Activated CD8-positive, alpha-beta T cell treated with anti-CD3 and anti-CD28 coated beads for 36 hours (primary cell): ENCODE measurements at places on chromosomes 2 and 18. TPM values are rescaled to one million over a fixed set of nuclear protein-coding genes. Genes with fewer than 3 reads are reported as not detected.

GRCh38 chr18:26210147-26210546 lies 16.1 kb upstream of the TAF4B start:
- DNase-seq = no peak

GRCh38 chr2:119525614-119526013 lies 1.3 kb upstream of the SCTR start:
- no peak for DNase-seq

- DNase-seq = no peak
Observed at GRCh38 chr18:22489704-22490103, 72.0 kb upstream of the CTAGE1 start.

The C18orf54 gene
- total RNA-seq = 7.3 TPM

DNA sequence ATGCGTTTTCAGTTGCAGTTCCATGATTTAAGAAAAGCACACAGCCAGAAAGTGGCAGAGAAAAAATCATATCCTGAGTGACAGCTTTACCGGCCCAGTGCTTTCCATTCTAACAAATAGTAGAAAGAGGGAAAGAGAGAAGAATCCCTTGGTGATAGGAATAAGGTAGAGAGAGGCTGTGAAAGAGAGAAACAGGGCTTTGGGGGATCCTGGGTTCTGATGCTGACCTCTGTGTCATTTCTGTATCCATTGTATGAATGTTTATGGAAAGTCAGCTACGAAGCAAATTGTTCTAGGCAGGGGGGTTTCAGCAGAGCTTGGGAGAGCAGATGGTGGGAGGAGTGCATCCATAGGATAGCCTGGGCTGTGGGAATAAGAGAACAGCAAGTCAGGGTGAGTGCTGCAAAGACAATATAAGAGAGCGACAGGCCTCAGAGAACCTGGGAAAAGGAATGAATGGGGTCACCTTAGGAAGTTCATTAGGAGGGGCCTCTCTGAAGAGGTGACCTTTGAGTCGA lies 203.4 kb upstream of the TNP1 start:
- DNase-seq = no peak

The TRPM8 gene
- not detected for total RNA-seq

DNA sequence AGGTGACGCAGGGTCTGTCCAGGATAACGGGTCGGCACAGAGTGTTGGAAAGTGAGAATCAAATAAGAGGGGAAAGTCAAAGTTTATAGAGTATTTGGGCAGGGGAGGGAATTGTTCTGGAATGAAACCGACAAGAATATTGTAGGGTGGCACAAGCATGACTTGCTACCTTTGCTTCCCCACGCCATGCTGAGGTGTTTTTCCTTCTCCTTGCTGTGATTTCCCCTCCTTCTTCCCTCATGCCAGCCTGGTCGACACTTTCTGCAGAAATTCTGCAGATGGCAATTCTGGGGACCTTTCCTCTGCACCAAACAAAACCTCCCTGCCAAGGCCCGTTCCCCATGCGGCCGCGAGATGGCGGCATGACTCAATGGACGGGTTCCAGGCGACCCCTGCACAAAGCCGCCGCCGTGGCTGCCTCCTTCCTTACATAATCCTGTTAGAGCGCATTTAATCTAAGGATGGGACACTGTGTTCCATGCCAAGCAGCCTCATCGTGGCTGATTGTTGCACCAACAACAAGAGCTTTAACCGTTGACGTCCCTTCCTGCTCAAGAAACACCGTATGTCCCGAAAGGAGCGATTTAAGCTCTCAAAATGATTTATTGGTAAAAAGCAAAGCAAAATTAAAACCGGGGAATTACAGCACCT lies at the start of gene MRO:
TSS of gene MRO (minus strand) at position 289 of the 651 bp plus-strand sequence. CDS start 10,616 bp downstream, outside the sequence.
- DNase-seq = peak; percentile 88

DNA sequence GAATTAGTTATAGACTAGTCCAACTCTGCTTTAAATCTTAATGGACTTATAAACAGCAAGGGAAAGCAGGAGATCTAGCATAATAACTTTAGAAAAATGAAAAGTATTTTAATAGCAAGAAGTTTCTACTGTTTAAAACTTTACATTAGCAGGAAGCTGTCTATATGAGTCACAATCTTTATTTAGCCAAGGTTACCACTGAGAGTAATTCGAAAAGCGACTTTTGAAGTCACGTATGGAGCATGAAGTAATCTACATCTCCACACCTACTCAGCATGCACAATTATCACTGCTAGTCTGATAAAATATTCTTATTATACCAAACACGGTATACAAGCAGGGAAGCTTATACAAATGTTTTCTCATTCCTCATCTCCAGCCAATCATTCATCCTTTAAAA lies 515.4 kb upstream of the SOX11 start:
- no peak for DNase-seq
